ENCODE measurements at places on chromosomes 4 and X. TPM values are rescaled to one million over a fixed set of nuclear protein-coding genes. Genes with fewer than 3 reads are reported as not detected.

GRCh38 chr4:123816462-123816861 is 419.9 kb downstream of the SPRY1 start:
- no peak for DNase-seq

The CT45A3 gene
- polyA plus RNA-seq = not detected

- DNase-seq = no peak
These were observed 193.4 kb downstream of the CLCN4 start for GRCh38 chrX:10350221-10350620.

The DDX53 gene
- not detected for polyA plus RNA-seq

The GAB1 gene
- not detected for polyA plus RNA-seq

The RBM46 gene
- polyA plus RNA-seq = not detected

The RASSF6 gene
- polyA plus RNA-seq = 2.2 TPM

The KIF4A gene
- polyA plus RNA-seq = not detected

DNA sequence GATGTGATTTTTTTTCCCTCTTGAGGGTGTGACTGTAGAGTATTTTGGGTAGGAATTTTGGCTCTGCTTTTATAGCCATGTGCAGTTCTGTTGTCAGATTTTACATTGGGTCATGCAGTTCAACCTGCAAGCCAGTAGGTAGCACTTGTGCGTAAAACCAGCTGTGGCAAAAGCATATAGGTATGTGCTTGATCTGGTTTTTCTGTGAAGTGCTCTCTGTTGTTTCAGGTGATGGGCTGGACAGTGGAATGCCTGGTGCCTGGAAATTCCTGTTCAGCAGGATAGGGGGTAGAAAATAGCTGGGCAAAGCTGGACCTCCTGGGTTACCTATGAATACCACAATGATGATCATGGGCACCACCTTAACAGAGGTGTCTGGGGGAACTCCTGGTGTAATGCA is 584.2 kb upstream of the PCDH10 start:
- no peak for DNase-seq

DNA sequence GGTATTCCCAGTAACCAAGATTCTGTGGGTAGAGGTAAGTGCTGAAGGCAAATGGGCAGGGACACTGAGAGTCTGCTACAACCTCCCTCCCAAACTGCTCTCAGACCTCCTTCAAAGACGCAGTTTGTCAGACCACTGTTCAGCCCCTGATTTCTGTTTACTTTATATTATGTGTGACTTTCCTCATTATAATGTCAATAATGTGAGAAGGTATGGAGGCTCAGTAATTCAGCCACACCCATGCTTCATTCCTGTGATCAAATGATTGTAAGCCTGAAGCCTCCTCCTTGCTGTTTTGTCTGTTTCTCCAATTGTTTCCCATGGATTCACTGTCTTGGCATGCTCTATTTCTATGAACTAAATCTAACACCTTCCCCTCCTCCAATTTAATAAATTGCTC is 75.6 kb downstream of the SYTL5 start:
- DNase-seq = no peak

DNA sequence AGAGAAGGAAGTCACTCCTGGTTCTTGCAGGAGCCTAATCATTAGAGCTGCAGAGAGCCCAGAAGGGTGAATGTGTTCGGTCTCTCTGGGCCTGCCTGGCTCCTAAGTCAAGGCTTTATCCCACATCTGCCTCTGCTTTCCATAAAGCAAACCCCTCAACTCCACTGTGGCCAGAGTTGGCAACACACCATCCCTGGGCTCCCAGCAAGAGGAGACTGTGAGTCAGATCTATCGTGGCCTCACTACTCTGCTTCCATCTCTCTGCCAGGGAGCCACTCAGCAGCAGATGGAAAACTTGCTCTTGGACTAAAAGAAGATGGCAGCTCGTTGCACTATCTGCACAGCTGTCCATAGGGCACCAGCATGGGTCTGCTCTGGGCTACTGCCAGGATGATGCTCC is 348.2 kb downstream of the FBXW7 start:
- DNase-seq = no peak

Measured in CD4-positive, alpha-beta memory T cell (primary cell).